ENCODE measurements at places on chromosomes 11 and 22.

DNA sequence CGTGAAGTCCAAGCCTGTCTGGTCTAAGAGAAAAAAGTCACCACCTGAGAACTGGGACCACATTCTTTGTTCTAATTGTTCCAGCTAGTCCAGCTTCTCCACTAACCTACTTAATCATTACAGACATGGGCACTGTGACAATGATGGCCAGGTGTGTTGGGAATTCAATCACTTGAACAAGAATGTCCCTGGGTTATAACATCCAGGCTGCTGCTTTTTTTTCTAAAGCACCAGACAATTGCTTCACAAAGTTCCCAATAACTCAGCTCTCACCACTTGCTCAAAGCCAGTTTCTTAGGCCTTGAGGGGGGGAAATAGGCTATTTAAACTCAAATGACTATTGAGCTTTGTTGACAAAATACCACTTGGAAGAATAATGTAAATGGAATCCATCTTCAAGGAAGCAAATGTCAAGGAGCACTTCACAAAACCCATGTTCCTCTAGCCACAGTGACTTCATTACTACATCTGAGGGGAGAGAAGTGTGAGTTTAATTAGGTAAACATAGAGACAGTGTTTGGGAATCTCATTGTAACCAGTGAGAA lies 80.3 kb downstream of the ME3 start:
- DNase-seq, result no peak

- DNase-seq, result peak; percentile 73
Observed at GRCh38 chr11:65588199-65589054, 7.2 kb downstream of the KCNK7 start.

GRCh38 chr11:44957776-44958564 lies 7.3 kb upstream of the TP53I11 start:
- DNase-seq, result no peak

DNA sequence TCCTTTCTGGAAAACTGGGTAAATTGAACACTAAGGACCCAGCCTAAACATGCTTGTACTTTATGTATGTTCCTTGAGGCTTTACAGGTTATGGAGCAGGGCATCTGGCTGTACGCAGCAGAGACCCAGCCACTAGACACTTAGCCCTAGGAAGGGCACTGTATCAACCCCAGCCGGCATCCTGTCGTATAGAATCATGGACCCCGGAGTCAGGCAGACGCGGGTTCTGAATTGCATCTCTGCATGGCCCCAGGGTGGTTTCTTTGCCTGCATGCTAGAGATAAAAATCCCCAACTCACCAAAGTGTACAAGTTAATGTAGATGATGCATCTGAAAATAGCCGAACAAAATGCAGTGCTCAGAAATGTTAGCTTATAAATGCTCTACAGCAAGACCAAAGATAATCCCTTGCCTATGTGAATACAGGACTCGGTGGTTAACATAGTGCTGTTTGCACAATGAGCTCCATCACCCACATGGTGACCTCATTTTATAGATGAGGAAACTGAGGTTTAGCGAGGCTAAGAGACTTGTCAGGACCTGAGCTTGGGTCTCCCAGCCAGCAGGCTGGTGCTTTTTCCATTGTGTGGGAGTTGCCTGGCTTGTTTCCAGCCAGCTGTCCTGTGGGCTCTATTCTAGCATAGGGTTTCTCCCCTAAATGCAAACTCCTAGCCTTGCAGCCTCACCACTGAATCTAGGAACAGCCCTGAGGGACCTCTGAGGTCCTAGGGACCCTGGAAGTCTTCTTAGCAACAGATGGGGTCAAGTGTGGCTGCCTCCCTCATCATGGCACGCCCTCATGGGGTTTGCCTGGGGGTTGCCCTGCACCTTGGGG lies 7.3 kb downstream of the CD6 start:
- peak; percentile 58 for DNase-seq

DNA sequence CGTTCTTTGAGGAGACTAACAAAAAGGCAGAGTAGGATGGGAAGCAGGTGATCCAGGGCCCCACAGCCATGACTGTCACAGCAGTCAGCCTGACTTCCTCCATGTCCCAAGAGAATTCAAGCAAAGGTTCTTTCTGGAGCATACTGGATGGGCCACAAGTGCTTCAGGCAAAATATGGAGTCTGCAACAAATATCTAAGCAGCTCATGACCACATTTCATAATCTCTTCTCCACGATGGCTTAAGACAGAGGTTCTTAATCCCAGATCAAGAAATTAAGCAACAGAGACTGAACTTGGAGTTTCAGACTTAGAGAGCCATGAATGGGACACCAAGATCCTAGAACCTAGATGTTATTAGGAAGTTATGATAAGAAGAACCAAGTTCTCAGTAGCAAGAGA lies 31.6 kb downstream of the GUCY1A2 start:
- no peak for DNase-seq
